Activated CD8-positive, alpha-beta memory T cell treated with anti-CD3 and anti-CD28 coated beads, Interleukin-2, amount 50 U/mL, for 4 hours (primary cell): ENCODE measurements at places on chromosomes 16 and 17.

DNA sequence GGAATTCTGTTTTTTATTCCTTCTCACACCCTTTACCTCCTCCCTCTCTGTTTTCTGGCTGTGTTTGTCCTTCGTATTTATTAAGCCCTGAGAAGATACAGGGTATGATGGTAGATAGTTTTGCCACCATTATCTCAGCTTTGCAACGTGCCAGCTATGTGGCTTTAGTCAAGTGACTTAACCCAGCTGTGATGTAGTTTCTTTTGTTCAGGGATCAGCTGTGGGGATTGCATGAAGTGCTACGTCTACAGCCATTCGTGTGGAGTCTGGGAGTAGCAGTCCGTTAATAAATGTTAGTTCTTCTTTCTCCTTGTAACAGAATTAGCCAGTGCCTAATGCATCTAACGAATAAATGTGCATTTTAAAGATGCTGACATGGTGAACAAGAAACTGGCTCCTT, 128.4 kb downstream of the HAPSTR1 start:
- no peak for DNase-seq

GRCh38 chr16:5571446-5571845, 473.9 kb upstream of the EEF2KMT start:
- no peak for DNase-seq

GRCh38 chr16:74716355-74716754, 15.7 kb upstream of the MLKL start:
- DNase-seq: no peak

GRCh38 chr16:10987361-10988163, 43.2 kb downstream of the CLEC16A start:
- DNase-seq: no peak

DNA sequence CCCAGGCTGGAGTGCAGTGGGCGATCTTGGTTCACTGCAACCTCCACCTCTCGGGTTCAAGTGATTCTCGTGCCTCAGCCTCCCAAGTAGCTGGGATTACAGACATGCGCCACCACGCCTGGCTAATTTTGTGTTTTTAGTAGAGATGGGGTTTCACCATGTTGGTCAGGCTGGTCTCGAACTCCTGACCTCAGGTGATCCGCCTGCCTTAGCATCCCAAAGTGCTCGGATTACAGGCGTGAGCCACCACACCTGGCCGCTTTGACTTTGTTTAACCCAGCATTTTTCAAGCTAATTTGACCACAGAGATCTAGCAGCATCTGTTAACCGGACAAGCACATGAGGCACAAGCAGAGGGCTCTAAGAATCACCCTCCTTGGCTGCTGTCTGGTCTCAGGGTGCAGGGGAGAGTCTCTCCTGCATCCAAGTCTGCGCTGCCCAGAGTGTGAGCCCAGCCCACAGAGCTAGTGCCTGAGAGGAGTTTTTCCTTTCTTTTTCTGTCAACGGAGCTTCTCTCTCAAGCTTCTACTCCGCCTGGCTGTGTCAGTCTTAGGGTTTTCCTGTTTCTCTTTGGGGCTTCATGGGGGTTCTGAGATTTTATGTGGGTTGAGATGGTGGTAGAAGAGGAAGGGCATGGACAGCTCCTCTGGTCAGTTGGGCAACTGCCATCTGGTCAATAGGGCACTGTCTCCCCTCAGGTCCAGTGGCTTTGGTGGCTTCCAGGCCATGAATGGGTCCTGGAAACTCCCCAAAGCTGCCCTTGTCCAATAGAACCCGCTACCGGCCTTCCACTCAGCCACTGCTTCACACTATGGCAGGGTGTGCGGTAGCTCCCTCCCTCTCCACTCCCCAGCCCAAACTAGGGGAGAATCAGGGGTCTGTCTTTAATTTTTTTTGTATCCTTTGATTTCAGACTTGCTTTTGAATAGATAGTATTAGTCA, 59.6 kb downstream of the TNFRSF13B start:
- DNase-seq: no peak

- DNase-seq: no peak
Measured at GRCh38 chr16:81566086-81567007, 121.7 kb downstream of the CMIP start.

DNA sequence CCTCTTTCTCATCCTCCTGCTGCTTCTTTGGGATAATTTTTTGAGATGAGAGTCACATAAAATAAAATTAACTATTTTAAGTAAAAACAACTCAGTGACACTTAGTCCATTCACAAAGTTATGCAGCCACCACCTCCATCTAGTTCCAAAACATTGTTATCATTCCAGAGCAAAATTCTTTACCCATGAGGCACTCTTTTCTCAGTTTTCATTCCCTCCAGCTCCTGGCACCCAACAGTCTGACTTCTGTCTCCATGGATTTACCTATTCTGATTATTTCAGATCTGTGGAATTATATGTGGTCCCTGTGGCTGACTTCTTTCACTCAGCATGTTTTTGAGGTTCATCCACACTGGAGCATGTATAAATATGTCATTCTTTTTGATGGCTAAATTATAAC, 239.9 kb upstream of the DYNLRB2 start:
- DNase-seq: no peak

- DNase-seq: no peak
Measured at GRCh38 chr17:44919411-44919810, 4.1 kb upstream of the GFAP start.

- no peak for DNase-seq
Measured at GRCh38 chr16:14360326-14361037, 269.6 kb downstream of the PARN start.

GRCh38 chr17:35612924-35613521, 25.9 kb downstream of the AP2B1 start:
- peak; percentile 28 for DNase-seq

DNA sequence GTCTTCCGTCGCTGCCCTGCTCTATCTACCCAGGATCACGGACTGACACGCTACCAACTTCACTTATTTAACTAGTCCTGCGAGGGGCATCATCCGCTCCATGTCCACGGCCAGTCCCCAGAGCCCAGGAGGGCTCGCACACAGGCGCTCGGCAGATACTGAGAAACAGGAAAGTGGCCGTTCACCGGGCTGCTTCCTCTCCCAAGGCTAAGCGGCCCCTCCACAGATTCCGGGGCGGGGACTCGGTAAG, 388 bp downstream of the OXLD1 start:
- no peak for DNase-seq

DNA sequence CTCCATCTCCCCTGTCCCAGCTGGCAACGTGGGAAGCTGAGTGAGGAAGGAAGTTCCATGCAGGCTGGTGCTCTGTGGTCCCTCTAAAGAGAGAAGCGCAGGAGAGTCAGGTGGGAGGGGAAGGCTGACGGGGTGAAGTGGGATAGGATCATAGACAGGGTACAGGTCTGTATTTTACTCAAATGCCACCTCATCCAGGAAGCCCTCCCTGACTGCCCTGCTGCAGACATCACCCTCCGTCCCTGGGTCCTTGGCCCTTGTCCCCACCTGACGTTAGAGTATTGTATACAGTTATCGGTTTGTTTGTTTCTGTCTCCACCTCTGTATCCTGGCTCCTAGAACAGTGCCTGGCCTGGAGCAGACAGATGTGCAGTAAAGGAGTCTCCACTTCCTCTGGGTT, 11.7 kb downstream of the CANT1 start:
- DNase-seq: no peak

GRCh38 chr17:1002771-1003555, 6.0 kb downstream of the TIMM22 start:
- DNase-seq: no peak

DNA sequence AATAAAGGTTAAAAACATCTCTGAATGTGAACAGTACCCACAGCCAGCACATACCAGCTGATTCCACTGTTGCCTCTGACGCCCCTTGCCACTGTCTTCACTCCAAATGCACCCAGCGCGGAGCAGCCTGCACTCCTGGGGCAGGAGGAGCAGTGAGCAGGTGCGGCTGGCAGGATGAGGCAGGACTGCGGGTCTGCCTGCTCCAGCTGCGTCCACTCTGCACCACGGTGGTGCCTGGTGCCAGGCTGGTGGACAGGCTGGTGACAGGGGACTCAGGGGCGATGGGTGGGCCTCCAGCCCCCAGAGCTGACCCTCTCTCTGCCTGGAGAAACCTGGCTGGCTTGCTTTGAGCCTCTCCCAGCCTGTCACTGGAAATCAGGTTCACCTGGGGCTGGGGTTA, 9.4 kb downstream of the RAB40B start:
- no peak for DNase-seq

DNA sequence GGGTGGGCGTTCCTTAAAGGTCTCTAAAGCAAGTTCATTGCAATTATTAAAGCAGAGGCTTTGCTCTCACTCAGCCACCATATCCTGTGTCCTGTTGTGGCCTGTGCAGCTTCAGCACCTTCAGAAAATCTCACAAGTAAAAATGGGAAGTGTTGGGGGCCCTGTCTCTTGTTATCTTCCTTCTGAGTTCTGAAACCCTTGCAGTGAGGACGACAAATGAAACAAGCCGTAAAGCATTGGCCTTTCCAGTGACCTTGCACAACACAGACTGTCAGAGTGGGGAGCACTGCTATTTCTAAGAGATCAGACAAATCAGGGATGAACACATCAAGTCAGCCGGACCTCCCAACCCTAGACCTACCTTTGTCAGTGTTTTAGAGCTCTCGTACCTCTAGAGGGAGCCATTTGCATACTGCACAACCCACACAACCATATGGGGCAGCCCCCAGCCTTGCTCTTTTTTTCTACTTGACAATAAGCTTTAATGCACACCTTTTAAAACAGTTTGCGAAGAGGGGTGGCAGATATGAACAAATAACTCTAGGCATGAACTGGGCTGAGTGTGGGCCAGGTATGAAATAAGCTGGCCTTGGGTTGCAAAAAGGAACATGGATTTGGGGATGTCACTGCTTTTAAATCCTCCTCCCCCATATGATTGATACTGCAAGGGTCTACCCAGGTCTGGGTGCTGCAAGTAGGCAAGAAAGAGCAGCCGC, 89.8 kb downstream of the KATNIP start:
- DNase-seq: no peak

GRCh38 chr16:83023011-83023410, 396.2 kb downstream of the CDH13 start:
- no peak for DNase-seq

DNA sequence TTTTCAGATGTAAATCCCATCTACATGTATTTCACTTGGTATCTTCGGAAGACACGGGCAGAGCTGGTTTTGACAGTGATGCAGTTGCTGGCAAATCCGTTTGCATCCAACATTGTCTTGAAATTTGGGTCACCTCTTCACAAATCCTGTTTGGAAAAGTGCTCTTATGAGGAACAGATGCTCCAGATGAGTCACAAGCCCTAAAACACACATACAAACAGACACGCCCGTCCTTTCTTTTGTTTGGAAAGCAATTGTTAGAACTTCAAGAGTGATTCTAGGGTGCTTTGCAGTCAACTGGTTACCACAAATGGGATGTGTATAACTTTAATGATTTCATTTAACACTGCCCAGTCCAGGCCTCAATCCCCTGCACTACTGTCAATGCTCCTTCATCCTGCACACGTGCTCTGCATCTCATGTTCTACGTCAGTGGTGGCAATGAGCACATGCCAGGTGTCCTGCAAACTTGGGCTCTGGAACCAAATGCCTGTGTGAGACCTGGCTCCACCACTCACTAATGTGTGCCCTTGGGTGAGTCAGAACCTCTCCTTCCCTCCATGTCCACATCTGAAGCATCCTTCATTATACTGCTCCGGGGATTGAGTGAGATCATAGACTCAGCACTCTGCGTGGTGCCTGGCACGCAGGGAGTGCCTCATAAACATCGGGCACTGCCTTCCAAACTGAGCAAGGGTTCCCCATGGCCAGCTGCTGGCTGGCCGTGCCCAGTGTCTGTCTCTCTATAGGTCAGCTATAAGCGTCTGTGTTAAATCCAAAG, 19.3 kb upstream of the FOXF1 start:
- no peak for DNase-seq

DNA sequence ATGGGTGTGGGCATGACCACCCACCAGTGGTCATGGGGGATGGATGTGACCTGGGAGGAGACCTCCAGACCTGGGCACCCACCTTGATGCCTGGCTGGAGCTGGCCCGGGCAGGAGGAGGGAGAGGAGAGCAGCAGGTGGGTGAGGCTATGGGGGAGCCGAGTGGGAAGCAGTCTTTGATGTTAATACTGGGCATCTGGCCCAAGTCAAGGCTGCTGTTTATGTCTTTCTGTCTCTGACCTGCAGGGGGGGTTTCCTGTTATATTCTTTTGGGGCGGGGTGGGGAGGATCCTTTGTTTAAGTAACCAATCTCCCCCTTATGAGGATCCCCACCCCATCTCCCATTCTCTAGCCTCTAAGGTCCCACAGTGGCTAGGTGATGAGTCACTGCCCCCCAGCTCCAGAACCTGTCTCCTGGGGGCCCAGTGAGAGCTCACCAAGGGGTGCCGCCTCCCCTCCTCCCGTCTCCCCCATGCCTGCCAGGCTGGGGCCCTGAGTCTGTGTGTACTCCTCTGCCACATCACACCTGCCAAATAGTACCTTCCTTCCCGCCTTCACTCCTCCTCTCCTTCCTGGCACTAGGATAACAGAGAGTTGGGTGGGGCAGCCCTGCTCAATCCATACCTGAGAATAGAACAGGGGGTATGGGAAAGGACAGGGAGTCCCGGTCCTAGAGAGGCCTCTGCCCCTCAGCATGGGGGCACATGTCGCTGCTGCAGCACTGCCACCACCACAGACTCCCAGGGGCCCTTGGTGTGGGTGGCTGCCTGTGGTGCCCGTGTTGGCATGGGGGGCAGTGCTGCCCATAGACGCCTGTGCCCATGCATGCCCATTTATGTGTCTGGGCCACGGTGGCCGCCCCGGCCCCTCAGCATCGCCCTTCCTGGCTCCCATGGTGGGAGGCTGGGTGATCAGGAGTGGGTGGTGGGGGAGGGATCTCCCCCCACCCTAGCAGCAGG, 7.3 kb downstream of the THRA start:
- DNase-seq: peak; percentile 56

- peak; percentile 54 for DNase-seq
Measured at GRCh38 chr16:85029408-85029784, 1.8 kb downstream of the KIAA0513 start.

DNA sequence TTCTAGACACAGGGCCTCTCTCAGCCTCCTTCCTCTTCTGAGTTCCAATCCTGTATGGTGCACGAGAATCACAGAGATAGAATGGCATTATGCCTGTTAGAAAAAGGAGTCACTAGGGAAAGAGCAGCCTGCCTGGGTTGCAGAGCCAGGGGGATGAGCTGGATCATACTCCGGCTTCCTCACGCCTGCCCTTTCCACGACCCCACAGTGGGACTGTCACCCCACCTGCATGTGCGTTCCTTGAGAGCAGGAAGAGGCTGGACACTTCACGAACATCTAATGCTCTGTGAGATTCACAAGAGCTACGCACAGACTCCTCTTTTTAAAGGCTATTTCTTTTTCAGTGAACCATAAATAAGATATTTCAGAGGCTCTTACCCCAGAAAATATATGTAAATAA, 54.8 kb downstream of the N4BP1 start:
- no peak for DNase-seq
